ENCODE measurements at places on chromosomes 1 and 21. TPM values are rescaled to one million over a fixed set of nuclear protein-coding genes. Genes with fewer than 3 reads are reported as not detected.

DNA sequence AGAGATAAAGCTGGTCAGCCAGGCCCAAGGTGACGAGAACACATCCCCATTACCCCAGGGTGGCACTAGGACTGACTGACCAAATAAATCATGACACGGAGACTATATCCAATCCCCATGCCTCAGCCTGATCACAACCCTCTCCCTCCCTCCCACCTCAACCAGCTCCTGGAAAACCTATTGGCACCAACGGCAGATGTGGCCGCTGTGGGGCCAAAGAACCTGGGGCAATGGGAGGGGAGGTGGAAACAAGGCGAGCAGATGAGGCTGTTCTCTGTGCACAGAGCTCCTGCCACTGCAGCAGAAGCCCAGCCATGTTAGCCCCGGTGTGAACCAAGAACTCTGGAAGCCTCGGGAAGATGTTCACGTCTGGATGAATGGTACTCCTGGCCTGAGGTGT, 77.6 kb downstream of the CD247 start:
- H3K27me3 ChIP-seq = no peaks in the 10 kb centered on the region
- H3K4me3 ChIP-seq = no peak overlapping the region
- no peak for DNase-seq
- H3K27ac ChIP-seq = no peak overlapping the region
- H3K4me1 ChIP-seq = peaks cover 48% of the 10 kb centered on the region

- H3K27ac ChIP-seq = peak overlapping the region; percentile 36
- no peaks in the 10 kb centered on the region for H3K36me3 ChIP-seq
- H3K4me3 ChIP-seq = peak overlapping the region; percentile 75
Measured at GRCh38 chr1:168135921-168136708, 615 bp downstream of the GPR161 start.

DNA sequence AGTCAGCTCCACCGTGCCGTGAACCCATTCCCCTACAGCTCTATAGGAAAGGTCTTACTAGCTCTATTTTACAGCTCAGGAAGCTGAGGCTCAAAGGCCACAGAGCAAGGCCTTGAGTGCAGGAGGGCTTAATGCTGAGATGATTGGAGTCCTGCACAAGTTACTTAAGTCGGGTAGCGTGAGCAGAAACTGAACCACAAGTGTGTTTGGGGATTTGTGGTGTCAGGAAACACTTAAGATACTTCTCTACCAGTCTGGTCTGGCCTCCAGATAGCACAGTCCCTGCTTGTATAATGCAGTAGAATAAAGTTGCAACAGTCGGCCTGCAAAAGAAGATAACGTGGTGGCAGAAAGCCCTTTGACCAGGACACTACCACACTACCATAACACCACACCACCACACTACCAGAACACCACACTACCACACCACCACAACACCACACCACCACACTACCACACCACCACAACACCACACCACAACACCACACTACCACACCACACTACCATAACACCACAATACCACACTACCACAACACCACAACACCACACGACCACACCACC, 118.1 kb downstream of the SPSB1 start:
- H3K36me3 ChIP-seq = no peaks in the 10 kb centered on the region
- no peaks in the 10 kb centered on the region for H3K27me3 ChIP-seq
- peaks cover 37% of the 10 kb centered on the region for H3K4me1 ChIP-seq

DNA sequence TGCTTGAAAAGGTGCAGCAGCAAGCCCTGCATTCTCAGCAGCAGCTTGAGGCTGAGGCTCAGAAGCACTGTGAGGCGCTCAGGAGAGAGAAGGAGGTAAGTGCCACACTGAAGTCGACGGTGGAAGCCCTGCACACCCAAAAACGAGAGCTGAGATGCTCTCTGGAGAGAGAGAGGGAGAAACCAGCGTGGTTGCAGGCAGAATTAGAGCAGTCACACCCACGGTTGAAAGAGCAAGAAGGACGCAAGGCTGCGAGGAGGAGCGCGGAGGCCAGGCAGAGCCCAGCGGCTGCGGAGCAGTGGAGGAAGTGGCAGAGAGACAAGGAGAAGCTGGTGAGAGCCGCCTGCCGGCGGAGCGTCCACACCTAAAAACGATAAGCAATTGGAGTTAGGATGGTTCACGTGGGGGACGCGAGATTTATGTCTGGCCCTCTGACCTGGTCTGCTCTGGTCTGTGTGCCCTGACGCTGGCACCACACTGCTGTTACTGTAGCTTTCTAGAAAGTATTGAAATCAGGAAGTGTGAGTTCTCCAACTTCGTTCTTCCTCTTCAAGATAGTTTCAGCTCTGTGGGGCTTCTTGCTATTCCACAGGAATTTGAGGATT, 26.7 kb upstream of the DIP2A start:
- peak overlapping the region; percentile 86 for H3K4me3 ChIP-seq
- H3K36me3 ChIP-seq = peaks cover 55% of the 10 kb centered on the region
- H3K27me3 ChIP-seq = no peaks in the 10 kb centered on the region
- H3K4me1 ChIP-seq = peaks cover 25% of the 10 kb centered on the region

DNA sequence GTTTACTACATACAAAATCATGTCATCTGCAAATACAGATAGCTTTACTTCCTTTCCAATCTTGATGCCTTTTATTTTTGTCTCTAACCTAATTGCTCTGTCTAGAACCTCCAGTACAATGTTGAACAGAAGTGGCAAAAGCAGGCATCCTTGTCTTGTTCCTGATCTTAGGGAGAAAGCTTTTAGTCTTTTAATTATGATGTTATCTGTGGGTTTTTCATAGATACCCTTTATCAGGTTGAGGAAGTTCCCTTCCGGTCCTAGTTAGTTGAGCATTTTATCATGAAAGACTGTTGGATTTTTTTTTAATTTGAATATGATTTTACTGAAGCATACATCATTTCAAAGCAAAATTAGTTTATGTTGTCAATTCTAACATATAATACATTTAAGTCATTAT, 45.7 kb upstream of the DISC1 start:
- no peak overlapping the region for H3K4me3 ChIP-seq
- no peak overlapping the region for H3K27ac ChIP-seq
- H3K36me3 ChIP-seq = no peaks in the 10 kb centered on the region
- no peak for DNase-seq
- H3K4me1 ChIP-seq = no peaks in the 10 kb centered on the region
- H3K27me3 ChIP-seq = no peaks in the 10 kb centered on the region

GRCh38 chr21:14584357-14585095, 38.4 kb upstream of the SAMSN1 start:
- H3K27ac ChIP-seq = peak overlapping the region; percentile 51
- peaks cover 2% of the 10 kb centered on the region for H3K4me1 ChIP-seq
- no peak for DNase-seq
- no peaks in the 10 kb centered on the region for H3K36me3 ChIP-seq
- no peak overlapping the region for H3K4me3 ChIP-seq

GRCh38 chr1:37073152-37073853, 39.0 kb upstream of the GRIK3 start:
- no peaks in the 10 kb centered on the region for H3K36me3 ChIP-seq
- H3K4me1 ChIP-seq = no peaks in the 10 kb centered on the region
- DNase-seq = no peak
- H3K27me3 ChIP-seq = peaks cover 16% of the 10 kb centered on the region
- no peak overlapping the region for H3K4me3 ChIP-seq

DNA sequence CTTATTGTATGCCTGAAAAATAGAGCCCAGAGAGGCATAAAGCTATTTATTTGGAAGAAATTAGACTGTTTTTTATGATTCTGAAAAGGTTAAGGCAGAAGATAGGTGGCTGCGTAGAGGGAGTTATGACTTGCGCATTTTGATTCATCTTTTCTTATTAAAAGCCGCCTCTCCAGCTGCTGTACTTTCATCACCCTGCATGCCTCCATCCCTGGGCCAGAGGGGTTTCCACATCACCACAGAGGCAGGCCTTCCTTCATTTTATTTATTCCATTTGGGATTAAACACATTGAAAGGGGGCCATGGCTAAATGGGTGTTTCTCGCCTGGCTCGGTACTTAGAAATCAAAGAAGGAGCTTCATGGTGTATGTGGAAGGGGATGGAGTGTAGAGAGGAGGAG, 14.6 kb upstream of the RGS8 start:
- no peak overlapping the region for H3K27ac ChIP-seq
- no peak overlapping the region for H3K4me3 ChIP-seq
- H3K27me3 ChIP-seq = peaks cover 18% of the 10 kb centered on the region
- no peak for DNase-seq
- H3K4me1 ChIP-seq = no peaks in the 10 kb centered on the region
- no peaks in the 10 kb centered on the region for H3K36me3 ChIP-seq

DNA sequence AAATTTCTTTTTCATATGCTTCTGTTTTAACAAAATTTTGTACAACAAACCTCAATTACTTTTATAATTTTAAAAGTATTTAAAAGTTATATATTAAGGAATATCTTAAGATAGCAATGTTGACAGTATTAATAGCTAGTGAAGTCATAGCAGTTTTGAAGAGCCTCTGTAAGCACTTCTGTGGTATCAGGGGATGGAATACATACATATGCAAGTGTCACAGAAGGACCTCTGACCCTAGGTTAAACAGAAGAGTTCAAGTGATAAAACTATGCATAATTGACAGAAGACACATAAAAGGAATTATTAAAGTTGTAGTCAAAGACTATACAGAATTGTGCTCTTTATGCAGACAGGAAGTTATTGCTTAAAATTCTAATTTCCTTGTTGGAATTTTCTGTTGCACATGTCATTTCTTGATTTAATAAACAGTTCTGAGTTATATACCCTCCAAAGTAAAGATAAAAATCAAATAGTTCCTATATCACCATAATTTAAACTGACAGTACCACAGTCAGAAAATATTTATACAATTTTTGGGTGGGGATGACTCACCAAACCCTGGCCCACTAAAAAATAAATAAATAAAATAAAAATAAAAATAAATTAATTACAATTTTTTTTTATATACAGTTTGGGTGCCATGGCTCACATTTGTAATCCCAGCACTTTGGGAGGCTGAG, 27.1 kb downstream of the IPP start:
- H3K4me1 ChIP-seq = no peaks in the 10 kb centered on the region
- H3K36me3 ChIP-seq = peaks cover 34% of the 10 kb centered on the region
- no peak for DNase-seq

- peaks cover 14% of the 10 kb centered on the region for H3K4me1 ChIP-seq
- H3K36me3 ChIP-seq = peaks cover 2% of the 10 kb centered on the region
- no peak overlapping the region for H3K4me3 ChIP-seq
- no peaks in the 10 kb centered on the region for H3K27me3 ChIP-seq
- H3K27ac ChIP-seq = no peak overlapping the region
Measured at GRCh38 chr1:111242805-111243523, 15.5 kb downstream of the CHI3L2 start.

DNA sequence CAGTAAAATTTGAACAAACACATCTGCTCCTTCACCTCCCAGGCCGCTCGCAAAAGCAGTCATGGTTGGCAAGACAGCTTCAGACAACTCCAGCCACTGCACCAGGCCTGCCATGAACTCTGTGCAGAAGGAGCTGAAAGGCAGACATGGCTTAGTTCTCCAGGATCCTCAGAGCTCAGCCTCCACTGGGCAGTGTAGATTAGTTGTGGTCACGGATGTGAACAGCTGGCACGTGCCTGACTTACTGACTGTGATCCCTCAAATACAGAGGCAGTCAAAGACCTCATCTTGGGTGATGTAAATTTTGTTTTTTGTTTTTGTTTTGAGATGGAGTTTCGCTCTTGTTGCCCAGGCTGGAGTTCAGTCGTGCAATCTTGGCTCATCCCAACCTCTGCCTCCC, 28.4 kb downstream of the TMCO4 start:
- peaks cover 64% of the 10 kb centered on the region for H3K36me3 ChIP-seq
- no peaks in the 10 kb centered on the region for H3K27me3 ChIP-seq
- H3K4me3 ChIP-seq = no peak overlapping the region

GRCh38 chr1:35047188-35047858, 15.6 kb upstream of the ZMYM6 start:
- DNase-seq = no peak
- no peak overlapping the region for H3K4me3 ChIP-seq
- no peaks in the 10 kb centered on the region for H3K4me1 ChIP-seq
- H3K27ac ChIP-seq = no peak overlapping the region
- no peaks in the 10 kb centered on the region for H3K36me3 ChIP-seq
- no peaks in the 10 kb centered on the region for H3K27me3 ChIP-seq

- no peak for DNase-seq
- no peaks in the 10 kb centered on the region for H3K4me1 ChIP-seq
- no peak overlapping the region for H3K4me3 ChIP-seq
- H3K27ac ChIP-seq = no peak overlapping the region
- H3K36me3 ChIP-seq = no peaks in the 10 kb centered on the region
Measured at GRCh38 chr1:109880971-109881894, 29.4 kb upstream of the CSF1 start.

- no peak overlapping the region for H3K27ac ChIP-seq
- DNase-seq = no peak
- peaks cover 19% of the 10 kb centered on the region for H3K36me3 ChIP-seq
- peaks cover 14% of the 10 kb centered on the region for H3K4me1 ChIP-seq
- H3K4me3 ChIP-seq = no peak overlapping the region
Measured at GRCh38 chr1:172040466-172040865, 199.2 kb downstream of the DNM3 start.

DNA sequence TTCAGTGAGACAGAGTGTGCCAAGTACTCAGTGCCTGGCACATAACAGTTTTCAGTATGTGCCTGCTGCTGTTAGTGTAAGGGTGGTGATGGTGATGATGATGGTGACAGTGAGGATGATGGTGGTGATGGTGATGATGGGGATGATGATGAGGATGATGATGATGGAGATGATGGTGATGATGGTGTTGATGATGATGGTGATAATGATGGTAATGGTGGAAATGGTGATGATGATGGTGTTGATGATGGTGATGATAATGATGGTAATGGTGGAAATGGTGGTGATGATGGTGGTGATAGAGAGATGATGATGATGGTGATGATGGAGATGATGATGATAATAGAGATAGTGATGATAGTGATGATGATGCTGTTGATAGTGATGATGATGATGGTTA, 62.0 kb downstream of the AJAP1 start:
- H3K27me3 ChIP-seq = no peaks in the 10 kb centered on the region
- no peak overlapping the region for H3K27ac ChIP-seq
- no peak for DNase-seq

GRCh38 chr1:17196496-17197185, 8.3 kb upstream of the PADI1 start:
- H3K27ac ChIP-seq = no peak overlapping the region
- DNase-seq = peak; percentile 2
- peaks cover 64% of the 10 kb centered on the region for H3K27me3 ChIP-seq
- H3K36me3 ChIP-seq = no peaks in the 10 kb centered on the region
- peaks cover 8% of the 10 kb centered on the region for H3K4me1 ChIP-seq
- no peak overlapping the region for H3K4me3 ChIP-seq

DNA sequence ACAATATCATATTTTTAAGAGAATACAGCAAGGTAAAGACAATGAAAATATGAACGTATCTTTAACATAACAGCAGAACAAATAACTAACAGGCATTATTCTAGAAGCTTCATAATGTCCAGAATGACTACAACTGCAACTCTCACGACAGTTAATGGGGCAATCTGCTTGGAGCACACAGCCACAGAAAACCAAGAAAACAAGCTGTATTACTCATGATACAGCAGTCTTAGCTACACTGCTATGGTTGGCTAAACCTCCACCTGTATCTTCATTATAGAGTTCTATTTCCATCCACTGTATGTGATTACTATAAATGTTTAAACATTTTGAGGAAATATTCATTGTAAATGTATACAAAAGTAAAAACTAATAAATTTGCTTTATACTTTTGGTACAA, 139.9 kb downstream of the DPYD start:
- H3K4me1 ChIP-seq = peaks cover 14% of the 10 kb centered on the region
- H3K27ac ChIP-seq = no peak overlapping the region
- peaks cover 23% of the 10 kb centered on the region for H3K36me3 ChIP-seq
- no peaks in the 10 kb centered on the region for H3K27me3 ChIP-seq
- H3K4me3 ChIP-seq = no peak overlapping the region
- no peak for DNase-seq

- no peak overlapping the region for H3K4me3 ChIP-seq
- no peaks in the 10 kb centered on the region for H3K4me1 ChIP-seq
- no peak overlapping the region for H3K27ac ChIP-seq
- H3K36me3 ChIP-seq = peaks cover 26% of the 10 kb centered on the region
Measured at GRCh38 chr1:11822091-11822490, 16.1 kb downstream of the CLCN6 start.

The TGFBR3 gene
- 11.6 TPM for total RNA-seq

The S100A5 gene
- 1.4 TPM for total RNA-seq

The CD84 gene
- total RNA-seq = 81.5 TPM

The SYCP1 gene
- total RNA-seq = not detected

The IQGAP3 gene
- total RNA-seq = not detected

The KCNN3 gene
- 0.08 TPM for total RNA-seq
